ENCODE measurements at places on chromosomes 2 and 18.

DNA sequence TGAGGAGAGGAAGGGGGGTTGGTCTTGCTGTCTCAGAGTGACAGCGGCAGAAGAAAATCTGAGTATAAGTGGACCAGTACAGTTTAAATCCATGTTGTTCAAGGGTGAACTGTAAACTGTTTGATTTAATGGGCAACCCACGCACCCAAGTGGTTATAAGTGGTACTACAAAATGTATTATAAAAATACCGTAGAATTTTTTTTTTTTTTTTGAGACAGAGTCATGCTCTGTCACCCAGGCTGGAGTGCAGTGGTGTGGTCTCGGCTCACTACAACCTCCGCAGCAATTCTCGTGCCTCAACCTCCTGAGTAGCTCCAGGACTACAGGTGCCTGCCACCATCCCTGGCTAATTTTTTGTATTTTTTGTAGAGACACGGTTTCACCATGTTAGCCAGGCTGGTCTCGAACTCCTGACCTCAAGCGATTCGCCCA, 2.1 kb upstream of the CHCHD5 start:
- peak; percentile 75 for DNase-seq

- DNase-seq: peak; percentile 3
Observed at GRCh38 chr2:152347076-152347475, 12.1 kb downstream of the FMNL2 start.

GRCh38 chr2:46367286-46367685, 70.1 kb downstream of the EPAS1 start:
- DNase-seq: no peak

GRCh38 chr2:53103679-53104078, 663.9 kb upstream of the CHAC2 start:
- DNase-seq: no peak

DNA sequence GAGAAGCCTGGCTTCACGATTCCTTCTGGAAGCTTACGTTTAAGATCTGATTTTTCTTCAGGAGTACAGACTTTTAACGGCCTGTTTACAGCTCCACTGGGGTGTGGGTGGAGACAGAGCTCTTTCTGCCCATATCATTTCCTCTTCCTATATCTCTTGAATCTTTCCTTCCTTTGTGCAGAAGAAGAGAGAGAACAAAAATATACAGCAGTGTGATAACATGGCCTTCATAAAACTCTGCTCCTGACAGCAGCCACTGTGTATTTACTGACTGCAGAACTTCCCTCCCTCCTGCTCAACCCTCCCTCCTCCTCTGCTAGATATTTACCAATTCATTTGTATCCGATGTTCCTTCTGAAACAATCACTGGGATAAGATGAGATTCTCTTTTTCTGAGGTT, 34.1 kb upstream of the REEP1 start:
- DNase-seq: no peak

- no peak for DNase-seq
Observed at GRCh38 chr18:49534846-49535601, 26.8 kb upstream of the LIPG start.

GRCh38 chr2:201158111-201158929, 24.6 kb upstream of the CASP10 start:
- DNase-seq: peak; percentile 96

- no peak for DNase-seq
Observed at GRCh38 chr2:238688193-238689153, 159.4 kb upstream of the TWIST2 start.

DNA sequence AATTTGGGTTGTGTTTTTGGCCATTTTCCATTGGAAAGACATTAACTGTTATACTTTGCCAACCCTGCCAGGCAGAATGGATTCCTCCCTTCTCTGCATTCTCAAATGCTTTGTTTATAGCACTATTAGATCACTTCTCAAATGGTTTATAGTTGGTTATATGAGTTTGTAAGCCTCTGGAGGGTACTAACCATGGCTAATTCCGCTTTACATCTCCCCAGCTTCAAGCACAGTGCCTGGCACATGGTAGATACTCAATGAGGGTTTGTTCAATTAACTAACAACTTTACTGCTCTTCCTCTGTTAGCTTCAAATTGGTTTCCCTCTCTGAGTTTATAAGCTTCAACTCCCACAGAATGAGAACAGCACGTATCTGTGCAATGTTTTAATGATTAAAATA, 213.5 kb downstream of the SOX11 start:
- no peak for DNase-seq

- DNase-seq: no peak
Observed at GRCh38 chr2:149899390-149899789, 311.8 kb upstream of the MMADHC start.

DNA sequence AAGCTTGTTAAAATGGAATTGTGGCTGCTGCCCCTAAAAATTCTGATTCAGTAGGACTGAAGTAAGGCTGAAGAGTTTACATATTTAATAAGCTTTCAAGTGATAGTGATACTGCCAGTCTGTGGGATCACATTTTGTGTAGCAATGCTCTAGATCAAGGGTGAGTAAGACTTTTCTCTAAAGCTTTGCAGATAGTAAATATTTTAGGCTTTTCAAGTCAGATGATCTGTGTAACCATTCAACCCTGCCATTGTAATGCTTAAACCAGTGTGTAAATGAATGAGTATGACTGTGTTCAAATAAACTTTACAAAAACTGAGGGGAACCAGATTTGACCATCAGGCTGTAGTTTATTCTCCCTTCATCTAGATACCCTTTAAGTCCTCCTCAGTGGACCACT, 92.7 kb downstream of the PIK3C3 start:
- DNase-seq: no peak

DNA sequence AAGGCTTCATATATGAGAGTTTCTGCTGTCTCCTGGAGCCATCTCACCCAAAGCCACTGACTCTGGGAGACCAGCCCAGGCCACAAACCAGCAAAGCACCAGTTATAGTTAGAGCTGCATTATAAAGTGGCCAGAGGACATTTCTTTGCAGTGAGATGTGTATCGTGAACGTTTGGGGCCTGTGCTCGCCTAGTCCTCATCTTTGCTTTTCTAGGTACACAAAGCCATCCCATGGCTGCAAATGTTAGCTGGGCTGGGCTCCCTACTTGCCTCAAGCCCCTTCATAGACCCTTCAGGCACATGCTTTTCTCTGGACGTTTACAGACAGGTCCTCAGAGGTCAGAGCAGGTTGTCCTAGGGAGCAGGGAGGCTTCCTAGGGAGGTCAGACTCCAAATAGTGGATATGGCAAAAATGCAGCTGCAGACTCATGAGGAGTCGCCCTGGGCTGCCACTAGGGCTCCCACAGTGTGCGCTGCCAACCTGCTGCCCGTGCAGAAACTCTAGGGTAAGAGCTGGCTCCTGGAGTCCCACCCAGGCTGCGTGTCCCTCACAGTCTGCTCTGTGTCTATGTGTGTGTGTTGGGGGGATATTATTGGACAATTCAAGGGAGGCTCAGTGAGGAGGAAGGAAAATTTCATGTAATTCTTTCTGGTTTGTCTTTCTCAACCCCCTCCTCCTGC, 141.0 kb downstream of the RPIA start:
- DNase-seq: no peak

DNA sequence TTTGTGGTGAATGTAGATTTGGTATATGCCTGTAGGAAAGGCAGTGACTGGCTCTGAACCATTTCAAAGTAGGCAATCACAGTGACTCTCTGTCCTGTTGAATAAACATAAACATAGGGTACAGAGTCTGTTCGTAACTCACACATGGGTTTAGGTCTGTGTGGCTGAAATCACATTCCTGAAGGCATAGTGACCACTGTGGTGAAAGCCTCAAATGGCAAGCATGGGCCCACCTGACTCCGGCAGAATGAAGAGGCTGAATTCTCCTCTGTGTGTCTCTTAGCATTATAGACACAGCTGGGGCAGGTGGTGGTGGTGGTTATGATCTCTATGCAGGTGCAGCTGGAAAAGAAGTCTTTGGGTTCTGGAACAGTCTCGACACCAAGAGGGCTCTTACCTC, 61.2 kb downstream of the ITGA6 start:
- no peak for DNase-seq

GRCh38 chr2:161141033-161141432, 19.2 kb upstream of the TANK start:
- DNase-seq: peak; percentile 87

- no peak for DNase-seq
Observed at GRCh38 chr2:105487142-105488069, 88.6 kb upstream of the FHL2 start.

DNA sequence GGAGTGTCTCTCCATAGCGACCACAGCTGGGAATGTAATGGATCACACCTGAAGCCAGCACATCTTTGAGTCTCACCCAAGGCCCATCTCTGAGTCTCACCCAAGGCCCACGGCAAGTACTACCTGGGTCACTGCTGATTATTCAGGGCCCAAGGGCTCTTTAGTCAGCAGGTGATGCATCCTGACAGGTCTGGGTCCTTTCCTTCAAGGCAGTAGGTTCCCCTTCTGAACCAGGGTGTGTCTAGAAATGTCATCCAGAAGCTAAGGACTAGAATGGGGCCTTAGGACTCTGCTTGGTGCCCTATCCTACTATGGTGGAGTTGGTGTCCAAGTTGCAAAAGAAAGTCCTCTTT, 248.1 kb downstream of the ZNF385B start:
- no peak for DNase-seq

- DNase-seq: no peak
Observed at GRCh38 chr2:174208026-174208425, 40.3 kb downstream of the OLA1 start.

DNA sequence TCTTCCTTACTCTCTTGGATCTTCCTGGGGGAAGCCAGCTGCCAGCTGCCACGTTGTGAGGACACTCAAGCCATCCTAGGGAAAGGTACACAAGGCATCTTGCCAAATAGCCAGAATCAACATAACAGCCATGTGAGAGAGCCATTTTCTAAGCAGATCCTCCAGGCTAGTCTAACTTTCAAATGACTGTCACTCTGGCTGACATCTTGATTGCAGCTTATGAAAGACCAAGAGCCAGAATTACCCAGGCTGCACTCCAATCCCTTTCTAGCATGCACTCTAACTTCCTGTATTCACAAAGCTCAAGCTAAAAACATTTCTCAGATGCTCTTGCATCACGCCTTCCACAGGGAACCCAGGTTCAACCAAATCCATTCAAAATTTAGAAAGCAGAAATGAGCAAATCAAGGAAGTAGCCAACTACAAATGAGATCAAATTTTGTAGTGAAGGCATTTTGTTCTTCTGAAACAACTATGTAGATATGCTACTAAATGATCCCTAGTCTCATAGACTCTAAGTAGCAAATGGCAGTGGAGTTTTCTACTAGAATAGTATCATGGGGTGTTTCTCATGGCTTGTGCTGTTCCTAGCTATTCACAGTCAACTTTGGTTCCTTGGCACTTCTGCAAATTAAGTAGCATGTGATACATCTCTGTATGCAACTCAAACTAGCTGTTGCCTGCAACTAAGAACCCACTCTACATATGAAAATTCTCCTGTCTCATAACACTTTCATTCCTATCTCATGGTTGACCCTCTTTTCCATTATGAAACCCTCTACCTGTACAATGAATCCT, 281.9 kb downstream of the ZEB2 start:
- peak; percentile 64 for DNase-seq

- no peak for DNase-seq
Observed at GRCh38 chr2:23213196-23213595, 171.8 kb upstream of the KLHL29 start.

DNA sequence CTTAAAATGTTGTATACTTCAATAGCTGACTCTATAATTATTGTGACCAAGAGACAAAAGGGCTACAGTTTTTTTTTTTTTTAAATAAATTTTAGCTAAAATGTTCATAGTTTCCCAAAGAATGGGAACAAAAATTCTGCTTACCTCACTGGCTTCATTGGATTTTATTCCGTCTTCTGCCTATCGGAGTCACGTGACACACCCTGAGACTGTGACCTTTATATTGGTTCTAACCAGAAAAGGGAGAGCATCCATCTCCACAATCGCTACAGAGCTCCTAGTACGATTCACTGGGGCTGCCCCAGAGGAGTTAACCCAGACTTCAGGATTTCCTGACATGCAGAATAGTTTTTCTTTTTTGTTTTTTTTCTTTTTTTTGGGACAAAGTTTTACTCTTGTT, 203.6 kb upstream of the SLC35G4 start:
- DNase-seq: no peak

- DNase-seq: no peak
Observed at GRCh38 chr2:77538031-77538430, 15.9 kb upstream of the LRRTM4 start.

GRCh38 chr2:15031745-15032240, 399.3 kb downstream of the LRATD1 start:
- no peak for DNase-seq

DNA sequence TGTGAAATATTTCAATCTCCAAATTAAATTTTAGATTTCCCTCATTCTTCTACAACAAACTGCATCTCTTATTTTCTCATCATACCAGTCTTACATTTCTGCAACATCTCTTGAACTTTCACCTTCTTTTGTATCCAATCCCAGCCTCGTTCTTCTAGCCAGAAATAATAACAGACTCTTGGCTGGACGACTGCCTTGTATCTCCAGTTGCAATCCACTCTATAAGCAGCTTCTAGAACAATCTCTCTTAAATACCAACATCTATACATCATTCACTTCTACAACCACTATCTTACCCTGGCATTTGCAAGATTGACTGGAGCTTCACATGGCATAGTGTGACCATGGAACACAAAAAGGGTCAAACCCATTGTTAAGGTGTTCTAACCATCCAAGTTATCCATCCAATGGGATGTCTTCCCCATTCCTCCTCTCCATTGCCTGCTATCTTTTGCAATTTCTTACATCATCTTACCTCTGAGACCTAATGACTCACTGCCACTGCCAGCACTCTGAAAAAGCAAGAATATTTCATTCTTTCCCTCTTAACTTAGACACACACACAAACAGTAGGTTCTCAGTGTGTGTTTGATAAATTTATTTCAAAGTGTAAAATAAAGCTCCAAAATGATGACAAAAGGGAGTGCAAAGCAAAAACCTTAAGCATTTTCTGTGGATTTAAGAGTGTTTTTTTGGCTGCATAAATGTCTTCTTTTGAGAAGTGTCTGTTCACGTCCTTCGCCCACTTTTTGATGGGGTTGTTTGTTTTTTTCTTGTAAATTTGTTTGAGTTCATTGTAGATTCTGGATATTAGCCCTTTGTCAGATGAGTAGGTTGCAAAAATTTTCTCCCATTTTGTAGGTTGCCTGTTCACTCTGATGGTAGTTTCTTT, 145.6 kb downstream of the METTL4 start:
- no peak for DNase-seq

DNA sequence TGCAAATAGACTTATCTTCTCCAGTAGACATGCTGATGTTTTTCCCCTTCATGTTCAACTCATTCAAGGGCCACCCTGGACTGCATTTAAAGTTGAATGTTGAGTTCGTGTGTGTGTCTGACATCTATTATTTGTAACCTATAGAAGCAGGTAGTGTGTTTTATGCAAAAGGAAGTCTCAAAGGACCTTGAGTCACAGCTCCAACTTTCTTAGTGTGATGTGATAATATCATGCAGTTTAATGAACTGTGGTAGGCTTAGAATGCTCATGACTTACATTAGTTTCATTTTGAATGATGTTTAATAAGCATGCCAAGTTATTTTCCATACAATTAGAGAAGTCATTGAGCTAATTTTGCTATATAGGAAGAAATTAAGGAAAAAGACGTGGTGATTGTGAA, 67.9 kb downstream of the CERS6 start:
- no peak for DNase-seq

All from common myeloid progenitor, CD34-positive (primary cell).